GM12892 (cell line): ENCODE measurements at places on chromosomes 3 and 15.

- no peak for DNase-seq
These were observed 99.0 kb downstream of the CNTN3 start for GRCh38 chr3:74515451-74515850.

- DNase-seq: no peak
These were observed 5.2 kb upstream of the SEMA3B start for GRCh38 chr3:50263478-50264382.

- no peak for DNase-seq
These were observed 23.8 kb downstream of the EFCAB12 start for GRCh38 chr3:129404610-129405009.

DNA sequence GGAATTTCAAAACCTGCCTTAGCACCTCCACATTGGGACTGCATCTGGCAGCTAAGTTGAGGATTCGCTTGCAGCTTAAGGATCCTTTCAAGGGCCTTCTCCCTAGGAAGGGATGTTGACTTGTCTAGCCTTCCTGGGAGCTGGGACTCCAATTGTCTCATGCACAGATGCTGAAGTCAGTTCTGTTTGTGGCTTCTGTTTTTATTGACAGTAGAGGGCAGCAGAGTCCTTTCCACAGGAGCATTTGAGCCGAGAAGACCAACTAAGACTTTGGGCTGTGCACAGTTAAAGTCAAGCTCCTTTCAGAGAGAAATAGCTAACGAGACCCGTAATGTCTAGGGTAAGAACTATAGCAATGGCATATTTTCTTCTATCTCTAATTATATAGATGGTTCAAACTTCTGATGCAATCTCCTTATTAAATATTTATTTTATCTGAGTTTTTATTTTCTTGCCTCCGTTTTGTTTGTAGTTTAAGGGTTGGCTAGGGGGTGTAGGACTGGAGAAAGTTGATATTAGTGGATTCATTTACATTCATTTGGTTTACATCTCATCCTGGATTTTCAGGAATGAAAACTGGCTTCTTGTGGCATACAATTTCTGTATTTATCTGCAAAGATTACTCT is 59.7 kb upstream of the KBTBD8 start:
- no peak for DNase-seq

DNA sequence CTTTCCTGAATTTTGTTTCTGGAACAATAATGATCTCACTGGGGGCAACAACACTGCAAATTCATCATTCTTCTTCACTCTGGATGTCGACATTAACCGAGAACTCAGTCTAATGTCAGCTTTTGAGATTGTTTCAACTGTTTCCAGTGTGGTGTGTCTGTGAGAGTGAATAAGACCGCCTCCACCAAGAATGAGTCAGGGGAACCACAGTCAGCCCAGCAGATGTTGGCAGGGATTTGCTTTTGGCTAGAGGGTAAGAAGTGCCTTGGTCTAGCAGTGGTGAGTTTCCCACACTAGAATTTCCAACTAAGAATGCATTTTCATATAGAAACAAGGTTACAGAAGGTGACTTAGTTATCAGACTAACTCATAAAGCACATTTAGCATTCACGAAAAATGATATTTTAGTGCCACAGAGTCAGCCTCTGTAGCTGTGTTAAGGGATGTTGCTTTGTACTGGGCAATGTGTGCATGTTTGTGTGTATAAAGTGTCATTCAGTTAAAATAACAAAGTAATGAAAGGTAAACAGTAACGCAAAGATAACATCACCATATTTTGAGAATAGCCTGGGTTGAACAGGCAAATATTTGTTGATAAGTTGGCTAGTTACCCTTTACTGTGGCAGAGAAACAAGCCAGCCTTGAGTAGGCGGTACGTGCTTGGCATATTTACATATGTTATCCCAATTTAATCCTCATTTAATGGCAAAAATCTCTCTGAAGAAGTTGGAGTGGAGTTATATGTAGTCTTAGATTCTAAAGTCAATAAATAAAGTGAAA is 33.8 kb downstream of the DRD3 start:
- no peak for DNase-seq

GRCh38 chr15:38531509-38531908 is 33.1 kb downstream of the RASGRP1 start:
- DNase-seq: no peak

GRCh38 chr3:95810462-95810861 is 1003.9 kb upstream of the EPHA6 start:
- no peak for DNase-seq

DNA sequence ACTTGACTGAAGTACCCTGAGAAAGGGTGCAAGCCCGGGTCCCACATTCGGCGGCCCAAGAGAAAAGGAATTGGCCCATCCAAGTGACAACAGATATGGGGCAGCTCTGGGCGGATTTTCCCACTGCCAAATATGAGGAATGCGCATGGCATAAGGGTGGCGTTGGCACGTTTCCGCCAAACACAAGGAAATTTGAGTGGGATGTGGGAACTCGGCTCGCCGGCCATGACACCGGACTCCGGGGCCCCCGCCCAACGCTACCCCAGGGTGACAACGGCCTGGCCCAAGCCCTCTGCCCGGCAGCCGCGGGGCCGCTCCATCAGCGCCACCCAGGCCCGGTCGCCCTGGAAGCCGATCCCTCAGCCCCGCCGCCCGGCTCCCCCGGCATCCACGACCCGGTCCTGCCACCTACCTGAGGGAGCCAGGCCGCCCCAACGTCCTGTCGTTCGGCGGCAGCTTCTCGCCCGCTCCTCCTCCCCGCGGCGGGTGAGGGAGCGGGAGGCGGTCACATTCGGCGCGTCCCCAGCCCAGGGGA is 449 bp downstream of the RAF1 start:
- DNase-seq: no peak

GRCh38 chr3:119293105-119293870 is 895 bp upstream of the ARHGAP31 start:
- no peak for DNase-seq

GRCh38 chr15:29437888-29438702 is 168.5 kb upstream of the NSMCE3 start:
- no peak for DNase-seq

DNA sequence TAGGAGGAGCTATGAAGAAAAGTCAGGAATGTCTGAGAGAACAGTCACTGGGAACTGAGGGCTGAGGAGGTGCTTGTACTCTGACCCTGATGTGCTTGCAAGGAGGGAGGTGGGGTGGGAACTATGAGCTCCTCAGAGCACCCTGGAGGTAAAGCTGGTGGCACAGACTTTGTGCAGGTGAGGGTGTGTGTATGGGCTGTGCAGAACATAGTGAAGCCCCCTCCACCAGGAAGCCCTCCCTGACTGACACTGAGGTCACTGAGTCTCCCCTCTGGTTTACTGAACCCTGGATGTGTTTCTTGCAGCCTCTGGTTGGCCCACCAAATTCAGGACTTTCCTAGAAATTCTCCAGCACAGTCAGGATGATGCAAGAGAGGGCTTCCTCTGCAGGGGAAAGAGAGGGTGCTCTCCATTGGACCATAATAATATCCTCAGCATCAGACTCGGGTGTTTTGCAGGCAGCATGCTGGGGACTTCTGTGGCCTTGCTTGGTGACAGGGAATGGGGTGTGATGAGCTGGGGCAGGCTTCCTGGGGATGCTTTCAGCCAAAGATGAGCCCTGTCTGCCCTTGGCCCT is 1.5 kb upstream of the ISLR start:
- no peak for DNase-seq

DNA sequence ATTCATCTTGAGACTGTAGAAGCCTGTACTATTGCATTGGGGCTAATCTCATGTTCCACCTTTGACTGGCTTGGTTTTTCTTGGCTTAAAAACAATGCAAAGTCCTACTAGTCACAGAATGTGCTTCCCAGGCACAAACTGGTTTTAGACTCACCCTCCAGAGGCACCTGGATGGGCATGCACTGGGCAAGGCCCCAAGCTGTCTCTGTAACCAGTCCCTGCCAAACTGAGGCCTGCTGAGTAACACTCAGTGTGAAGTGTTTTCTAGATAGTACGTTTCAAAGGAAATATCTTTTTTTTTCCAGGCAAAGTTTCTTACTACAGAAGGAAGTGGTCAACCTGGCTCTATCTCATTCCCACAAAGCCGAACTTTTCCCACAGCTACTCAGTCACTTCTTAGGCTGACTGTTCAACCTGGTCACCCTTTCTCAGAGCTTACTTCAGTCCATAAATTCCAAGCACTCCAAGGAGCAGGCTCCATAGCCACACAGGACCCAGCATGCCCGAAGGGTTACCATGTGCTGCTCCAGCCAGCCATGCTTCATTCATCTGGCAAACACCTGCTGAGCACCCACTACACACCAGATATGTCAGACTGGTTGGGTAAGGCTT is 57.4 kb downstream of the NPTN start:
- DNase-seq: no peak

- DNase-seq: no peak
These were observed 68.0 kb upstream of the HES1 start for GRCh38 chr3:194067949-194068362.

DNA sequence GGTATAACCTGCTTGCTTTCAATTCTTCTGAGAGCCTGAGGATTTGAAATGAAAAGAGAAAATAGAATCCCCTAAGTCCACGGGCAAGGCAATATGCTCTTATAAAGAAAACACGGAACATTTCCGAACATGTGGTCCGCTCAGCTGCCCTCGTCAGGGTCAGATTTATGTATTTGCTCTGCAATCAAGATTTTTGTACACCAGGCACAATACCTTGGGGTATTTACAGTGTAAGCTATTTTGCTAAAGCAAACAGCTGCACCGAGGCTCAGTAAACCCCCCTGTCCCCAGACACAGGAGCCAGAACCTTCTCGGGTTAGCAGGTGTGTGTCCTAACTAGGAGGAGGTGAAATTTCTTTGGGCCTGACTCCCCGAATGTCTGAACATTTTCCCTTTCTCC is 155.8 kb upstream of the LRIG1 start:
- no peak for DNase-seq

DNA sequence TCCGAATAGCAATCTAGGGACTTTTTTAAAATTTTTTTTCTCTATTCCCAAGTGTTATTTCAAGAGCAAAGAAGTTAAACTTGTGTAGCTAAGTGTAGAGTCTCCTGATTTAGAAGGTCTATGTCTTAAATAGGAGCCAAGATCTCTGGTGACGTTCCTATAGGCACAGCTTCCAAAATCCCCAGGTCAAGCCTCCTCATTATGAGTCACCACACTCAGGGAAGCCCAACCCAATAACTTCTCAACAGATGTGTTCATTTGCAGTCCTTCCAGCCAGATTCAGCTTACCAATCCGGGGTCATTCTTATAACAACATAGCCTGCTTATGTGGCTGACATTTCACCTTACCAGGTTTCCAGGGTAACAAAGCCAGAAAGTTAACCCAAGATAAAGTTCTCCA is 270.3 kb downstream of the IL5RA start:
- DNase-seq: no peak

DNA sequence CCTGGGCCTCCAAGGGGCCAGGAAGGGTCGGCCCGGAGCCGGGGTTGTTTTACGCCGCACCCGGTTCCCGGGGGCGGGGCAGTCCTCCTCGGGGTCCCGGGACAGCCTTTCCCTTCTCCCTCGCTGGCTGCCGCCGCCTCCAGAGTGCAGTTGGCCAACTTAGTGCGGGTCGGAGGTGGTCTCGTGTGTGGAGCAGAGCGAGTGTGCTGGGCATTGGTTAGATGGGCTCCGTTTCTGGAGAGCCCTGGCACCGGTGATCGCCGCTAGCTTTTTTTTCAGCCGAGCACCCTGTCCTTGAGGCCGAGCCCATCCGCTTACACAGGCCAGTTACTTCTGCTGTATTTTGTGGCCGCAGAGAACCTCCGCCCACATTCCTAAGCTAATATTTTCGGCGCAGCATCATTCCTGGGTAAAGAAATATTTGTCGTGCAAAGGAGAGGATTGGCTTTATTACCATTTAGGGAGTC is 585 bp downstream of the KIF23 start:
- DNase-seq: no peak

DNA sequence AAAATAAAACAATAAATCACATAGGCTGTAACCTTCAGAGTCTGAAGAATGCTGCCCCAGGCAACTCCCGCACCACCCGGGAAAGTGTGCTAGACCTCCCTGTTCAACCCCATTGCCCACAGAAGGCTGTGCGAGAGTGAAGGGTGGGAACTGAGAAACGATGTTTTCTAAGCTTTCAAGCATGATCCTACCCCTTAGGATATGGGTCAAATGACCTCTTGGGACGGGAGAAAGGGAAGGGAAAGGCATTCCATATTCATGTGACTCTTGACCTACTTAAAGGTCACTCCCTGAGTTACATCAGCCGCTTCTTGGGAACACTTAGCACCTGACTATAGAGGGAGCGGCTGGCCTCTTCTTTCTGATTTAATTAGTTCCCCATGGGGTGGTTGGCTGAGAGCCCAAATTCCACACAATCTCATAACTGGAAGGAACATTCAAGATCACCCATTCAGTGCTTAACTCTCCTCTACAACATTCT is 114.7 kb upstream of the SLC24A5 start:
- no peak for DNase-seq
